ENCODE measurements at places on chromosomes 4 and X.

GRCh38 chrX:148611993-148612392 is 111.6 kb downstream of the AFF2 start:
- no peak for DNase-seq

DNA sequence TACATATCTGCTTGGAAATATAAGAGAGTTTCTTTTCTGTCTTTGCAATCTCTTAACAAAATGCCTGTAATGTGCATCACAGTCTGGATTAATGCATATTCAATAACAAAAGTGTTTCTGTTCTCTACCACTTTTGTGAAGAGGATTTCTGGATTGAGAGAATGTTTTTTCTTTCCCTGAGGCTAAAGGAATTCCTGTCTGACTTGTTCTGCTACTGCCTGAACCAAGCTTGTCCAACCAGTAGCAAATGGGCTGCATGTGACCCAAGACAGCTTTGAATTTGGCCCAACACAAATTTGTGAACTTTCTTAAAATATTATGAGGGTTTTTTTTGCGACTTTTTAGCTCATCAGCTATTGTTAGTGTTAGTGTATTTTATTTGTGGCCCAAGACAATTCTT is 1133.9 kb downstream of the SH3BGRL start:
- no peak for DNase-seq

GRCh38 chr4:40196724-40197281 is at the start of gene RHOH:
Gene RHOH (plus strand): TSS chr4:40197031. CDS start chr4:40243387, 46,356 bp downstream.
- DNase-seq = peak; percentile 69

DNA sequence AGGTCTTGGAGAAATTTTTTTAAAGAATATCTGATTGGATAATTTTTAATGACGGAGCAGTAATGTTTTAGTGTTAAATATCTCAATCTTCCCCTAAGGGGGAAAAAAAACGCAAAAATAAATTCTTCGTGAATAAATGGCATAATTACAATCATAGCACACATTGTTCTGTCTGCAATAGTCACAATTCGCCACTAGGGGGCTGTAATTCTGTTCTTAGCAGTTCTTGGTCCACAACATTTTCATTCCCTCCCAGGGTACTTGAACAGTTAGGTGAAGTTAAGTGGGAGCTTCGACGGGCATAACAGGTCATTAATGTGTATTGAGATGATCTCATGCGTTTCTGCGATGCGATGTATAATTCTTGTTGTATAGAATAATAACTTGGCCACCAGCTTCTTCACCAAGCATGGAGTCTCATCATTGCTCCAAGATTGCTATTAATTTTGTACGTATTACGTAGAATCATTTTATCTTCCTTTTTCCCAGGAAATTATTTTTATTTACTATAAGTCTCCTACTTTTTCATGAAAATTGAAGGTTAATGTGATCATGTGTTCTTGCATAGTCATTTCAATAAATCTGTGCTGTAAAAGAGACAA is 27.2 kb downstream of the HTR2C start:
- DNase-seq = no peak

GRCh38 chr4:21948347-21949072 is at the start of gene KCNIP4:
Gene KCNIP4 (minus strand): TSS chr4:21948772.
- DNase-seq = no peak

DNA sequence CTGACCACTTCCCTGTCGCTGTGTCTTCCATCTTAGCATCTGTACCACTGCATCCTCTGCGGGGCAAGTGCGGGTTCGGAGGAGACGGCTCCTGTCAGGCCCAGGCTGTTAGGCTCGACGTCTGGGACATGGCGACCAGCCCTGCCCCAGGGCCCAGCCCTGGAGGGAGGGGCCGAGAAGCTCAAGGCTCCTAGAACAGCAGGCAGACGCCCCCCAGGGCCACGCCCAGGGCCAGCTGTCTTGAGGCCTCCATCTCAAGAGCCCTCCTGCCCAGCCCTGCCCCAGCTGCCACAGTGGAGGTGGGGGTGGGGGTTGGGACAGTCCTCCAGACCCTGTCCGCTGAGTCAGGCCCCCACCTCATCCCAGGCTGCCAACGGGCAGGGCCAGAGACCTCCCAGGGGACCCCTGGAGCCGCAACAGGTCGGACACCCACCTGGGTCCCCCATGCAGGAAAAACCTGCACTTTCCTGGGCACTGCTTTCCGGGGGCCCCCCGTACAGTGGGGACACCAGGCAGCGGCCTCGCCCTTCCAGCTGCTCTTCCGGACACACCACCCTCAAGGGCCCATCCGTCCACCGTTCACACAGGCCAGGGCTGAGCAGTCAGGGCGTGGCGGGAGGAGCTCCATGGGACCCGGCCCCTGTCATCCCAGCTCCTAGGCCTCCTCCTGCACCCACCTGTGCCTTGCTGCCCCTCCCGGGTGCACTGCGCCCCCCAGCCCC is 83.1 kb downstream of the FAM53A start:
- DNase-seq = no peak

DNA sequence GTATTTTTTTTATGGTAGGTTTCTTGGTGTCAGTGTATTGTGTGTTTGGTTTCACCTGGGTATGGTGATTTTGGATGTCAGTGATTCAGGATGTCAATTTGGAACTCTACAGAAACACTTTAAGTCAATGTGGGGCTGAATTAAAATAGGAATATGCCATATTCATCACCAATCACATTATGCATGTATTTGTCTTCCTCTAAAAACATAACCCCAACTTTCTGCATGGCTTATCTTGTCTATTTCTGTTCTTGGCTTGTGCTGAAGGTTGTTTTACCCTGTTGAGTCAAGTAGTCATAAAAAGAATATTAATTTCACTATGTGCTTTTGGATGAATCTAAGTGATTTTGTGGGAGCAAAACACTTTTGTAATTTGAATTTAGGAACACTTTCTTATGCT is 19.0 kb downstream of the ZNF721 start:
- no peak for DNase-seq

- no peak for DNase-seq
Measured at GRCh38 chrX:7987160-7988012, 60.2 kb upstream of the PNPLA4 start.

- no peak for DNase-seq
Measured at GRCh38 chr4:7375427-7375826, 59.3 kb downstream of the PSAPL1 start.

DNA sequence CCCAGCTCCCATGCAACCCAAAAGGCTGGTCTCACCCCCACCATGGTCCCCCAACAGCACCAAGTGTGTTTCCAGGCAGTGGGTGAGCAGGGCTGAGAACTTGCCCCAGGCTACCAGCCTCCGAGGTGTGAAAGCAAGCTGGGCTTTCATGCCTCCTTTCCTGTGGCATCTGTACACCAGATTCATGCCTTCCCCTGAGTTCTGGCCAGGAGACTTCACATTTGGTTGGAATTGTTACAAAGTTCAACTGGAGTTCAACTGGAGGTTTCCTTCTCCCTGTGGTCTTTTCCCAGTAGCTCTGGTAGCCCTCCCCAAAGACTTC is 77.6 kb upstream of the RAB40AL start:
- DNase-seq = no peak

Data from CD4-positive, alpha-beta T cell (primary cell).